ENCODE measurements at places on chromosomes 2 and 18.

DNA sequence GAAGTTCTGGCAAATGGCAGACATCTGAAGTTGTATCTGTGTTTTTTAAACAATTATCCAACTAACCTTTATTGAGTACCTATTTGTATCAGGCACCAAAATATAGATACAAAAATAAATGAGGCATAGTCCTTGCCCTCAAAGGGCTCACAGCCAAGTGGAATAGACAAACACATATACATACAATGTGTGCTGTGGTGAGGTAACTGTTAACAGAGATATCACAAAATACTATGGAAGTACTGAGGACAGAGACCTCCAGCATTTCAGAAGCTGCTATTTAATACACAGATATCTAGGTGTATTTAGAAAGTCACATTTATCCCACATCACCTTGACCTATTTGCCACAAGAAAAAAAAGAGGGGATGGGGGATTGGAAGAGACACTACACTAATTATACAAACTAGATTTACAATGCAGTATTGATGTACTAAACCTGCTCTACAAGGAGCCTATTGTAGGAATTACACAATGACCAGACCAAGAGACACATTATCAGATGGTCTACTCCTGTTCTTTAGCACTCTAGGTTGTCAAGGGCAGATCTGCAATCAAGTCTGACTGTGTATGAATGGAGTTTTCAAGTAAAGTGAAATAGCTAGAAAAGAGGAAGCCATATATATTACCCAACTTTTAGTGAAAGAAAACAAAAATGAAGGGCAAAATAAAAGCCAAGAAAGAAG is 62.2 kb downstream of the SPIRE1 start:
- no peak for DNase-seq

DNA sequence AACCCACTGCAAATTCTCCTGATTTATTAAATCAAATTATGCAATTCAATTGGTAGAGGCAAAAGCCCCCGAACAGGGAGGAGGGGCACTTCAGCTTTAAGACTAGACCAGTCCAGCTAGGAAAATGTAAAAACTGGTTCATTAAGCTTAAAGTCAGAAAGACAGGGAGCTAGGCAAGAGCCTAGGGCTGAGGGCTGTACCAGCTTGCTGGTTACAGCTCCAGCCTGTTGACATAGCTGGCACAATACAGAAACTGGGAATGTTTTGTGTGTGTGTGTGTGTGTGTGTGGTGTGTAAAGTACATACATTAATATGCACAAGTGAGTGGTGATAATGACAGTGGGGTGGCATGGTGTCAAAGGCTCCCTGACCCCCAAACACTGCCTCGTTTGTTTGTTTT is 307.0 kb upstream of the CELF4 start:
- DNase-seq: no peak

DNA sequence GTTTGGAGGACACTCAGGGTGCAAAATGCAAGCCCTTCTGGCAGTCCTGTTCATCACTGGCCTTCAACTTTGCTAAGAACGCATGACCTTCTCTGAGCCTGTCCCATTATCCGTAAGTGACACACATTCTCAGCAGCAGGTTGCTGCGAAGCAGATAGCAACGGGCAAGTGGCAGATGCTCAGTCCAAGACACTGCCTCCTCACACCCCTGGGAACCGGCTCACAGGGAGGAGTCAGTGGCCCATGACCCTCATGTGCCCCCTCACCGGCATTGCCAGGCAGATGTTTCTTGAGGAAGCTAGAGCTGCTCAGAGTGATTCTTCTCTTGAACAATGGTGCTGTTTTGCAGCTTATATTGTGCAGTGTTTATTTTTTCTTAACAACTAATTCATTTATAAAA is 737.2 kb upstream of the HS6ST1 start:
- DNase-seq: no peak

DNA sequence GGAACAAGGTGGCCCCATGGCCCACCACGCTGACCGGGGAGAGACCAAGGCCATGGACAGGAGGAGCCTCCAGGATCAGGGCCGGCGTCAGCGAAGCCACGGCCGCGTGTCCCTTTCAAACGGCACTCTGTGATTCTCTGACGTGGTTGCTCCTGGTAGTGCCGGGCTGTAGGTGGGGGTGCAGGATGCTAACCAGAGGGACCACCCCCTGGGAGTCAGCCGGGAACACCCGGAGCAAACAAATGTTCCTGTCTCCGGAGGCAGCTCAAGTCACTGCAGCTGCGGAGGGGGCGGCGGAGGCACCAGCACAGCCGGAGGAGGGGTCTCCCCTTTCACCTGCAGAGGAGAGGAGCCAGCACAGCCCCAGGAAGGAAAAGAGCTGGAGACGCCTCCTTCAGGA is 750.6 kb upstream of the SALL3 start:
- no peak for DNase-seq
